Spinal cord (tissue), 10 donors: ENCODE measurements at places on chromosomes 2 and 18. TPM values are rescaled to one million over a fixed set of nuclear protein-coding genes. Genes with fewer than 3 reads are reported as not detected.

Gene RPS27A
- 549 TPM for total RNA-seq

Gene IL36RN
- total RNA-seq = 0.11 TPM

Gene KCNE4
- total RNA-seq = 13.3 TPM

Gene EIF2B4
- 15.5 TPM for total RNA-seq

Gene CFAP65
- 0.79 TPM for total RNA-seq

Gene CCBE1
- total RNA-seq = 1.9 TPM

DNA sequence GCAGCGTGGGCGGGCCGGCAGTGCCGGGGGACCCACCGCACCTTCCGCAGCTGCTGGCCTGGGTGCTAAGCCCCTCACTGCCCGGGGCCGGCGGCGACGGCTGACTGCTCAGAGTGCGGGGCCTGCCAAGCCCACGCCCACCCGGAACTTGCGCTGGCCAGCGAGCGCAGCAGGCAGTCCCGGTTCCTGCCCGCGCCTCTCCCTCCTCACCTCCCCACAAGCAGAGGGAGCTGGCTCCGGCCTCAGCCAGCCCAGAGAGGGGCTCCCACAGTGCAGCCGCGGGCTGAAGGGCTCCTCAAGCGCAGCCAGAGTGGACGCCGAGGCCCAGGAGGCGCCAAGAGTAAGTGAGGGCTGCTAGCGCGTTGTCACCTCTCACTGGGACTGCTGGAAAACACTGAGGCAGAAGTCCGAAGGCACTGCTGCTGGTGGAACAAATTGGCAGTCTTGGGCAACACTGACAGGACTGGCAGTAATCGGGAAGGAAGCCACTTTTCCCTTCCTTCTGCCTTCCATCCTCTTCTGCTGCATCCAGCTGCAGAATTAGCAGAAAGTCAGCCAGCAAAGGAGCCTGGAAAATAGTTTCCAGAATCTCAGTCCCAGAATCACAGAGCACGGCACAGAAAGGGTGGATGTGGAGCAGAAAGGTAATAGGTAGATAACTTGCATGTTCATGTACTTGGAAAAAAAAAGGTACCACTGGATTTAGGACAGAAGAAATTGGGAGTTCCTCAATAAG, 179.4 kb upstream of the FN1 start:
- no peak for DNase-seq

- DNase-seq = no peak
These were observed 251.1 kb upstream of the PIK3C3 start for GRCh38 chr18:41703744-41704530.

DNA sequence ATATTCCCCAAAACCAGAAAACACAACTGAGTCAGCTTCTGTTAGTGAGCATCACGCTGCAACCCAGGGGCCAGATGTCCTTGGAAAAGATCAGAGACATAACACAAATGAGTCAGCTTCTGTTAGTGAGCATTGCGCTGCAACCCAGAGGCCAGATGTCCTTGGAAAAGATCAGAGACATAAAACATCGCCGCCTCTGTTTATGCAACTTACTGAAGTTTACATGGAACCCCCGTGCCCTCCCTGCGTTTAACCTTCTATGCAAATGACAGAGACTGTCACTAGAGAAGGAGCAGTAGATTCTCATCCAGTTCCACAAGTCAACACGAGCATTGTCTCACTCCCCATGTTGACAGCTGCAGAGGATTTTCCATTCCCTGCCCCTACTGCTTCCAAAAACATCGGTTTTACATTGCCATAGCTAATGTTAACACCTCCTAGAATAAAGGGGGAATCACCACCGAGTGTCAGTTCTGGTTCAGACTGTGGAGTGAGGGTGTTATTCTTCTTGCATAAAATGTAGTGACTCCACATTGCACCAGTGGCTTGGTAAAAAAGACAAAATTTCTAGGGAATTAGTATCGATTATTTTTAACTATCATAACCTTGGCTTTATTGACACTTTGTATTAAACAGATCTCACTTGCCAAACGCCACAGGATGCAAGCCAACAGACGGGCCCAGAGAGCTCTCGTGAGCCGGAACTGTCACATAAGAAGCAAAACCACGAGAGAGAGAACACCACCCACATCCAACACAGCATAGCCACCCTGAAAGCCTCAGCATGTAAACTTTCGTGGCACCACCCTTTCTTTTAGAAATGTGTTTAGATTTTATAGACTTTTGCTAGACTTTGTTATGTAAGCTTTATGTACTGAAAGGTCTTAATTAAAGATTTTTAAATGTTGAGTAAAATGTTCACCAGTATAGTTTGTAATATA, 87.7 kb downstream of the SH3YL1 start:
- no peak for DNase-seq

DNA sequence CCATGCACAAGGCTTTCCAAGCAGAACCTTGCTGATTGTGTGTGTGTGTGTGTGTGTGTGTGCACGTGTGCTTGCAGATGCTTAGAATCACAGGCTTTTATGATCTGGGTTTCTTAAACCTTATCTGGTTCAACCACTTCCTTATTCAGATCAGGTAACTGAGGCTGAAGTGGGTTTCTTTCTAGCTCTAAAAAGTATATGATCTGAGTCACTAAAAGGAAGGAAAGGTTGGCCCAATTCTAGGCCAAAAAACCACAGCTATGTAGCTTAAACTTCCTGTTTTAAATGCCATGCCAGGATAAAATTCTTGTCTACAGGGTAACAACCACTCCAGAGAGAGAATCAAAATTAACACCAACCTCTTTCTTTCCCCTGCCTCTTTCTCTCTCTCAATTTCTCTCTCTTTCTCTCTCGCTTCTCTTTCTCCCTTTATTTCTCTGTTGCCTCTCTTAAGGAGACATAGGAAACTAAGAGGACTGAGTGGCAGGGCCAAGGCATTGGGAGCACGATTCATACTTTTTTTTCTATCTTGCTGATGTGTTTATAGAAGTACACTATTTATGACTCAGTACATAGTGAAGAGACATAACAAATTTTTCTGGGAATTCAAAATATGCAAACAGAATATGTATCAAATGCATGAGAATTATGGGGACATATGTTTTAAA, 140.3 kb downstream of the TRIB2 start:
- no peak for DNase-seq

- DNase-seq = peak; percentile 17
These were observed 336.7 kb upstream of the CNTNAP5 start for GRCh38 chr2:123688231-123688940.

DNA sequence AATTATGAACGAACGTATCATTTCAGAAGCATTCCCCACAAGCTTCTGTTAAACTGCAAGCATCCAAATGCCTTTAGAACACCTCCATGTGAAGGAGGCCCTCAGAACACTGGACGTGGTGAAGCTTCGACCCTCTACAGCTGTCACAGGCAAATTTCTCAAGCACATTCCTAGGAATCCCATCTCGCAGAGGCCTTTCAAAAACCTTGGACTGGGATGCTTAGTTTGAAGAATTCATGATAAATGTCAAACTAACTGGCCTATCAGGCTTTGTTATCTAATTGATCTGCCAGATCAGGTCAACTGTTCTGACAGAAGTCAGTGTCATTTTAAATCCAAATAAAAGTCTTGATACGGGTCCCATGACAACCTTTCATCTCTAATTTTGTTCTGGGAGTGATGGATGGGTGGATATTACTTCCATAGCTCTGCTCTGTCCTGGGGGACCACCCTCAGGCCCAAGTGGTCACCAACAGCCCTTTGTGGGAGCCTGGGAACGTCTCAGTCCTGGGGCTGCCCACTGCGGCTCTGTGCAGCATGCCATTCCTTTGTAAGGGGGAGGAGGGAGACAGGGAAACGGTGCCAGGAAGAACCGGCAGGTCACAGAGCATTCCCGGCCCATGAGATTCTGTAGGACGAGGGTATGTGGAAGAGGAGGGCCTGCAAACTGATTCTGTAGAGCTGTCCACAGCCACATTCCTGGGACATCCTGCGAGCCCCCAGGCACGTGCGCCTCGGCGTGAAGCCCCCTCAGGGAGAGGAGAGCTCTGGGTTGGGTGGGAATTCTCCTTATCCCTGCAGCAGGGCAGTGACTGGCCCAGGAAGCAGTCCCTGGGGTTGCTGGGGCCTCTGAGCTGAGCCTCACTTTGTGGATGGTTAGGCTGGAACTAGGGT, 59.1 kb upstream of the PXDN start:
- no peak for DNase-seq

GRCh38 chr18:38606841-38607240, 1041.2 kb upstream of the CELF4 start:
- DNase-seq = no peak

DNA sequence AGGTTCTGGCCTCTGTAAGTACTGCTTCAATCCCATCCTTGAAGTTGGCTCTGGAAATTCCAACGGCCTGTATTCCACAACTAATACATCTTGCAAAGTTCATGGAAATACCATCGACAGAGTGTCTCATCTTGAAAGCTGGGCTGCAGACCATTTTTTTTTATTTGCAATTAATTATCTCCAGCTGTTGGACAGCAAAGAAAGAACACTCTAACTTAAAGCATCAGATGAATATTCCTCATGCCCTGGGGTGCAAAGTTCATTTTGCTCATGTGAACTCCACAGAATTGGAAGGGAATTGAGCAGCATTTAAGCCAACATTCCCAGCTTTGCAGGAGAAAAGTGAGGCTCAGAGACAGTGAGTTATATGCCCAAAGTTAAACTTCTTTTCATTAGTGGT, 96.5 kb upstream of the PIEZO2 start:
- no peak for DNase-seq
